ENCODE measurements at places on chromosomes 2 and 18.
A peak's percentile ranks its signal among the peaks of the same experiment; 100 is the strongest.

GRCh38 chr18:43634994-43635393 is 357.7 kb upstream of the SYT4 start:
- DNase-seq = no peak

- no peak for DNase-seq
Observed at GRCh38 chr2:54589340-54590215, 133.5 kb downstream of the SPTBN1 start.

- DNase-seq = no peak
Observed at GRCh38 chr2:37665604-37666362, 5.7 kb downstream of the CDC42EP3 start.

GRCh38 chr2:126882736-126883665 is 15.7 kb upstream of the TEX51 start:
- DNase-seq = no peak

- DNase-seq = peak; percentile 88
Observed at GRCh38 chr2:231037731-231038482, 584 bp downstream of the C2orf72 start.

DNA sequence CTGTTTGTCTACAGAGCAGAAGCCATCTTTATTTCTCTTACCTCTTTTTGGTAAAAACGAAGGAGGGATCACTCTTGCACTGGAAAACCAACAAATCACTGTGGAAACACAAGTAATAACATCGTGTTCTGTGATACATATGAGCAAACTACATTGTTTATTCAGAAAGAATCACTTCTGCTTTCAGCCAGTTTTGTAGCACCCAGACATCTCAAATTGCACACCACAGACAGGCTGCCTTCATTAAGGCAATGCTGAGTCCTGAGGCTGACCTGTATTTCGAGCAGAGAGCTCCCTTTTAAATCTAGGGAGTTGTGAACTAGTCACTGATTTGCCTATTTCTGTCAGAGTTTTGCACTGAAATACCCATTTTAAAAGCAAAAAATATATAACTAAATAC is 1003.2 kb upstream of the FAM98A start:
- no peak for DNase-seq

DNA sequence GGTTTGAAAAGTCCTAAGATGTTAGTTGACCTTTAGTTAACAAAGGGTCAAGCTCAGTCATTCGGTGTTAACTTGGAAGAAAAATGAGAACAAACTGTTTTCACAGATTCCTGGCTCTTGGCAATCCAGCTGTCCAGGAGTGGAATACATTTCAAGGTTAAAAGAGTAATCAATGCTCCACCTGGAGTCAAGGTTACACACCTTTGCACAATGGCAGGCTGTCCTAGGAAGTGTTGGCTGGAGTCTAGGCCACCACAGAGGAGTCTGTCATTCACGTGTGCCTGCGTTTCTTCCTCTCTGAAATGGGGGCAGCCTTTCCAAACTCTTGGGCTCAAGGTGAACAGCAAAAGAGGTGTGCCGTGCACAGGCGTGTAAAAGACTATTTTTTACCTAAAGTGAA is 6.3 kb upstream of the ID2 start:
- no peak for DNase-seq

- DNase-seq = peak; percentile 17
Observed at GRCh38 chr2:143819190-143819735, 690.0 kb downstream of the ARHGAP15 start.

- no peak for DNase-seq
Observed at GRCh38 chr2:50547521-50547920, 484.4 kb downstream of the NRXN1 start.

Measured in H7 (cell line).